ENCODE measurements at places on chromosomes 13 and 19.

- DNase-seq, result no peak
Observed at GRCh38 chr13:36131931-36132297, 732 bp upstream of the DCLK1 start.

GRCh38 chr19:34998777-34999497, 1.2 kb upstream of the GRAMD1A start:
- no peak for DNase-seq

- no peak for DNase-seq
Observed at GRCh38 chr13:79654520-79654919, 173.6 kb downstream of the NDFIP2 start.

DNA sequence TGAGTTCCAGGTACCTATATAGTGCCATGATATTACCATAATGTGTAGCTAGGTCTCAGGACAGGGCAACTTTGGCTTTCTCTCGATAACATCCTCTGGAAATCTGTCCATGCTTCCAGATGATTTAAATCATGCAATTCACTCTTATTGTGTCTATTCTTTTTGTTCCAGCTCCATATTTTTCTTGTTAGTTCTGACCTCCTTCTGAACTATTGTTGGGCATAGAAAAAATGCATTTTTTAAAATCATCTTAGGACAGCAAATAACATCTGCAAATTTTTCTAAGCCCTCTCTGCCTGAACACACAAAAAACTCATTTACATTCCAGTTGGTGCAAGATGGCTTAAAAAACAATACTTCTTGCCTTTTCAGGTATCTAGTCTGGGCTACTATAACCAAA, 1561.0 kb upstream of the MIR17HG start:
- no peak for DNase-seq

GRCh38 chr19:45182758-45183157, 4.2 kb downstream of the BLOC1S3 start:
- no peak for DNase-seq

DNA sequence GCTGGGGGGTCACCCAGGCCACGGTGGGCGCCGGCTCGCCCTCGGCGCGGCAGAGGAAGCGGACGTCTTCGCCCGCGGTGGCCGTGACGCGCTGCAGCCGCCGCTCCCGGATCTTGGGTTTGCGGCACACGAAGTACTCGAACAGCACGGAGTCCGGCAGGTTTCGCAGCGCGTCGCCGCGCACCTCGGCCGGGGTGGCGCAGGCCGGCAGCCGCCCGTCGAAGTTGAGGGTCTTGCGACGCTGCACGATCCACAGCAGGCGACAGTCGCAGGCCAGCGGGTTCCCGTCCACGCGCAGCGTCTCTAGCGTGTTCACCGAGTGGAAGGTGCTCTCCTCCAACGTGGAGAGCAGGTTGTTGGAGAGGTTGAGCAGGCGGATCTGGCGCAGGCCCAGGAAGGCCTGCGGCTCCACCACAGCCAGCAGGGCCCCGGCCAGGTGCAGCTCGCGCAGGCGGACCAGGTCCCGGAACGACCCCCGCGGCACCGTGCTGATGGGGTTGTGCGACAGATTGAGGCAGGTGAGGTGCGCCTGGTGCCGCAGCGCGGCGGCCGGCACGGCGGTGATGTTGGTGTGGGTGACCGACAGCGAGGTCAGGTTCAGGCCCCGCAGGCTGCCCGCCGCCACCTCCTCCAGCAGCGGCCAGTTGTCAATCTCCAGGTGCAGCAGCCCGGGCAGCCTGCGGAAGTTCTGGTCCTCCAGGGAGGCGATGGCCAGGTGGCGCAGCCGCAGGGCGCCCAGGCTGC, 8.6 kb upstream of the PEAK3 start:
- DNase-seq, result no peak
